Activated CD4-positive, alpha-beta T cell treated with anti-CD3 and anti-CD28 coated beads for 36 hours (primary cell): ENCODE measurements at places on chromosomes 7 and 10. TPM values are rescaled to one million over a fixed set of nuclear protein-coding genes. Genes with fewer than 3 reads are reported as not detected.
A peak's percentile ranks its signal among the peaks of the same experiment; 100 is the strongest.

DNA sequence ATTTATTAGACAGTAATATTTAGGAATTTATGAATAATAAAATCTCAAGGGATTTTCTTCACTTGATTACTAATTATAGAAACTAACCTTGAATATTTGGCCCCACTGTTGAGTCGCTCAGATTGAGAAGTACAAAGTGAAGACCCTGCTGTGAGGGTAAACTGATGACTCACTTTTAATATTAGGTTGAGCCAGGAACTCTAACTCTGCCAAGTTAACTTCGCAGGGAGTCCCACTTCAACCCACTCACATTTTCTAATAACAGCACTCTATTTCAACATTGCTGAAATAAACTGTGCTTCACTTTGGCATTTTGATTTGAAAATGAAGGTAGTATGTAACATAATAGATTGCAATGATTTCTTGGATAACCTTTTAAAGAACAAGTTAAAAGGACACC is 200.7 kb downstream of the POLR1F start:
- DNase-seq = no peak

- no peak for DNase-seq
Observed at GRCh38 chr7:78090616-78091015, 292.0 kb downstream of the PHTF2 start.

- DNase-seq = peak; percentile 51
Observed at GRCh38 chr7:24965831-24966708, 13.9 kb downstream of the OSBPL3 start.

The PRKAR2B gene
- total RNA-seq = 1.4 TPM

GRCh38 chr10:86599729-86600128 is 54.6 kb upstream of the OPN4 start:
- peak; percentile 33 for DNase-seq

GRCh38 chr7:98761225-98761624 is 108.6 kb downstream of the TMEM130 start:
- DNase-seq = no peak

The SEMA4G gene
- total RNA-seq = 0.84 TPM

- DNase-seq = no peak
Observed at GRCh38 chr7:101651112-101651511, 22.0 kb upstream of the MYL10 start.

- DNase-seq = no peak
Observed at GRCh38 chr7:120865191-120865981, 7.4 kb upstream of the TSPAN12 start.

- DNase-seq = peak; percentile 11
Observed at GRCh38 chr7:48337012-48337621, 165.9 kb downstream of the ABCA13 start.

The C10orf143 gene
- 4.0 TPM for total RNA-seq

DNA sequence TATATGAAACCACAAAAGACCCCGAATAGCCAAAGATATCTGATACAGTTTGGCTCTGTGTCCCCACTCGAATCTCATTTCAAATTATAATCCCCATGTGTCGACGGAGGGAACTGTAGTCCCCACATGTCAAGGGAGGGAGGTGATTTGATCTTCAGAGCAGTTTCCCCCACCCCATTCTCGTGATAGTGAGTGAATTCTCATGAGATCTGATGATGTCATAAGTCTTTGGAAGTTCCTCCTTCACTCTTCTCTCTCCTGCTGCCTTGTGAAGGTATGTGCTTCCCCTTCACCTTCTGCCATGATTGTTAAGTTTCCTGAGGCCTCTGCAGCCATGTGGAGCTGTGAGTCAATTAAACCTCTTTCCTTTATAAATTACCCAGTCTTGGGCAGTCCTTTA is 13.0 kb downstream of the ELAPOR2 start:
- no peak for DNase-seq

DNA sequence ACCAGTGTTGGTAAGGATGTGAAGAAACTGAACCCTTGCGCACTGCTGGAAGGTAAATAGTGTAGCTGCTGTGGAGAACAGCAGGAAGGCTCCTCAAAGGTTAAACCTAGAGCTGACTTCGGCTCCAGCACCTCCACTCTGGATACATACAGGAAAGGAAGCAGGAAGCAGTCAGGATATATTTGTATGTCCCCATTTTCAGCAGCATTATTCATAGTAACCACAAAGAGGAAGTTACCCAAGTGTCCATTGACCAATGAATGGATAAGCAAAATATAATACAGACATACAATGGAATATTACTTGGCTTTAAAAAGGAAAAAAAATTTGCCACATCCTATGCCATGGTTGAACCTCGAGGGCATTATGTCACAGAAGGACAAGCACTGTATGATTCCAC is 15.0 kb downstream of the RET start:
- DNase-seq = no peak

GRCh38 chr7:4739528-4739992 is 35.9 kb upstream of the AP5Z1 start:
- peak; percentile 74 for DNase-seq

- DNase-seq = no peak
Observed at GRCh38 chr10:69311309-69311708, 33.0 kb downstream of the HK1 start.

DNA sequence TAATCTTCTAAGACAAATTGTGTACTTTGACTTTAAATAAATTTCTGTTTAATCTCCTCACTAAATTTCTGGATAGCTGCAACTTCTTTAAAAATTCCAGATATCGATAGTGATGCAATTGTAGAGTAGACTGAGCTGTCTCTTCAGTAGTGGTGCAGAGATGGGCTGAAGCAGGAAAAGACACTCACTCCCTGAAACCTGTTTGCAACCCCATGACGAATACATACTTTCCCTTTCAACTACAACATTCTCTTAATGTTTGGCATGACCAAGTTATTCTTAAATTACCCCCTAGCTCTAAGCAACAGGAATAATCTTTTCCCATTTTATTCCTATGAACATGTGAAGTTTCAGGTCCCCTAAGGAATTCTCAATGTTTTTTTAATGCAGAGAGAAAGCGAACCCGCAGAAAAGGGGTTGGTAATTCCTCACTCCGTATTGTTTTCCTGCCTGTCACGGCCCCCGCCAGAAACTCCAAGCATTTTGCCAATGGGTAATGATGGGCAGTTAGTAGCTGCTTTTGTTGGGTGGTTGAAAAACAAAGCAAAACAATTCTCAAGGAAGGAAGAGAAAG is 1.3 kb downstream of the THSD7A start:
- DNase-seq = no peak

DNA sequence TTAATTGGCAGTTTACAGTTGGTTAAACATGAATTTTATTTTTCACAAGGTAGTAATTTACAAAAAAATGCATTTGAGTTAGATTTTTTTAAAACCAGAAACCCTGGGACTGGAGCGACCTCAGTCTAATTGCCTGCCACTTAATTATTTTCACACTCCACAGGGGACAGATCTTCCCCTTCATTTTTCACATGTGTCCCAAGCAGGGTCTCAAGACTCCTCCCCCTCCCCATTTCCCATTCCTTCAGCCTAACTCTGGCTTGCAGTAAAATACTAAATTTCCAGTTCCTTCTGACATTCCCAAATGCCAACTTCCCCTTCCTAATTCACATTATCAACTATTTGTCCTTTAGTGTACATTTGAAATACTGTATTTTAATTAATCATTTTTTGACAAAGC is 948 bp downstream of the ZNF138 start:
- DNase-seq = no peak

DNA sequence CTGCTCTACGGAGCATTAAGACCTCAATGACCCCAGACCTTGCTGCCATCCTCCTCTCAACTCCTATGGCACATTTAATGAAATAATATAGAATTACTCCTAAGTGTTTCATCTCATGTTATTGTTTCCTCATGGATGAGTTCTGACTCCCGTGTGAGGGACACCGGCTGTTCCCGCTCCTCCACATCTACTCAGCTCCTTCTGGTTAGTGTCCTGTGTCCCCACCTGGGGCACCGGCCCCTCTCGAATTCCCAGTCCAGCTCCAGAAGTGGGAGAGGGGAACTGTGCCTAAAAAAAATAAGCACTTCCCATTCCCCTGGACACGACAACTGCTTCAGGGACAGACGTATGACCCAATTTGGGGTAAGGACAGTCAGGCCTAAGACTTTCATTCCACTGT is 58.3 kb downstream of the PIP4K2A start:
- no peak for DNase-seq
